ENCODE measurements at places on chromosomes 6 and 20.

GRCh38 chr6:142306736-142307135 lies 4.9 kb downstream of the ADGRG6 start:
- no peak for DNase-seq

GRCh38 chr6:168061269-168062210 lies 17.5 kb downstream of the FRMD1 start:
- DNase-seq = no peak

- DNase-seq = peak; percentile 21
Measured at GRCh38 chr6:166097914-166098522, 69.6 kb downstream of the TBXT start.

GRCh38 chr20:49268600-49269365 lies 9.1 kb downstream of the ZNFX1 start:
- DNase-seq = no peak

DNA sequence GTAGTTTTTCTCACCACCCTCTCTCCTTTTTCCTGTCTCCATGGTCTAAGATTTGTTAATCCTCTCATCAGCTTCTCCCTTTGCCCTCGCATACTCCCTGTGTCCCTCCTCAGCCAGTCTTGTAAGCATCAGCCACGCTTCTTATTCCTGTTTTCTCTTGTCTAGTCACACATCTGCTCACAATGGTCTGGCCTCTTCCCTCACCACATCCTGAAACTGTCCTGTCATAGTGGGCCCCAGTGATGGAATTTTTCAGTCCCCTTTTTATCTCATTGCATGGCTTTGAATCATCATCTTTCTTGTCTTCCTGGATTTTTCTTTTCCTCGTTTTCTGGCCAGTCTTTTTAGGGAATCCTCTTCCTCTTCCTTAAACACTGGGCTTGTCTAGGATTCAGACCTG lies 57.2 kb downstream of the GFRA4 start:
- no peak for DNase-seq

DNA sequence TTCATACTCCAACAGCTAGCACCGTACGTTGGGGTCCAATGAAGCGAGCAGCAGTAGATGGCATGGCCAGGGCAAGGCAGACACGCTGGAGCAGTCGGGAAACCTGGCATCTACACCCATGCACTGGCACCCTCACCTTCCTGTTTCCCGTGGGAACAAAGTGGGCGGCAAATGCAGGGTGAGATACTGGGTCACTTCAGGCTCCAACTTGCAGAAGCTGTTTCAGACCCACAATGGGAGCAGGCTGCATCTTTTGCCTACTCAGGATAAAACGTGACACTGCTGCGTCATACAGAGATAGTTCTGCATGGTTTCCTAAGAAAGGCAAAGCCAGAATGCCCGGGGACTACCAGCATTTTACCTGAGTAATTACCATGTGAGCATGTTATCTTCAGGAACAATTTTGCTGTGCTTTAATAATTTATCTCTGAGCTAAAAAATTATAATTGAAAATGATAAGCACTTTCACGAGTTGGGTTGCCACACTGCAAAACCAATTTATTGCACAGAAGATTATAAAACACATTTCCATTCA lies 10.9 kb upstream of the CD93 start:
- no peak for DNase-seq

GRCh38 chr6:155004576-155005372 lies 9.7 kb downstream of the TIAM2 start:
- no peak for DNase-seq

DNA sequence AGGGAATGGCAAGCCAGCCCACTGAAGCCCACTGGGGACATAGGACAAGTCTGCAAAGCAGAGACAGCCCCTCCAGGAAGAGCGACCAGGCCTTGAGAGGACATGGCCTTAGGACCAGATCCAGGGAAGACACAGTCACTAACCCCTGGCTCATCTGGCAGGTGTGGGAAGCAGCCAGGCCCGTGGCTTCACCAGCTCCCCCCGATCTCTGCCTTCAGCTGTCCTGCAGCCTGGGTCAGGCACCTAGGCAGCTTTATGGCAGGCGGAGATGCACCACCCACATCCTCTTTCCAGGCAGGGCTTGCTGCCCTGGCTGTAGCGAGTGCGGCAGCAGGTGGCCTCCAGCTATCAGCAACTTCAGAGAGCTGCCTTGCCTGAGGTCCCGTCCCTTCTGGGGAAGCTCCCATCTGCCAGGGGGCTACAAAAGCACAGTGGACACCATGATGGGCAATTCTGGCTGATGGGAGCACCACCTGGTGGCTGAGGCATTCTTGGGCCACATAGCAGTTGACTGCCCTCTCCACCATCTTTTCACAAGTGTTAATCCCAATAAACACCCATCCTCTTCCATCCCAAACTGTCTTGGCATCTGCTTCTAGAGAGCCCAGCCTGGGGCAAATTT lies 85.8 kb downstream of the DZANK1 start:
- DNase-seq = no peak

- DNase-seq = no peak
Measured at GRCh38 chr6:32060966-32061655, 22.9 kb downstream of the CYP21A2 start.

DNA sequence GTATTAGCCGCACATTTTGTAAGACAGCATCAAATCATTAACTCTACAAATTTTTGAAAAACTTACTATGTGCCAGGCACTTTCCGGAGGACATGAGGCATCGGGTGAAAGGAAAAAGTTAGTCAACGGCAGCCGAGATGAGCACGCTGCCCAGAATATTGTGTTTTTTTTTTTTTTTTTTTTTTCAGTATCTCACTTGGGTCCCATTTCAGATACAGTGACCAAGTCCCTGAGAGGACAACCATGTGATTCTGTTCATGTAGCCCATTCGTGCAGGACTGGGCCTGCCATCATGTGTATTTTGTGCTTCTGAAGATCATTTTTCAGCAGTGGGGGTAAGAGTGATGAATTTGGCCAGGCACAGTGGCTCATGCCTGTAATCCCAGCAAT lies 1.3 kb downstream of the SLA2 start:
- peak; percentile 20 for DNase-seq
